Pancreas (tissue), 10 donors: ENCODE measurements at places on chromosomes 6 and 20.

- no peak for DNase-seq
Measured at GRCh38 chr6:110557199-110557598, 80.8 kb upstream of the SLC22A16 start.

- DNase-seq = no peak
Measured at GRCh38 chr6:7672066-7673062, 53.5 kb upstream of the BMP6 start.

- no peak for DNase-seq
Measured at GRCh38 chr20:5919626-5920544, 30.4 kb downstream of the TRMT6 start.

GRCh38 chr20:3248993-3249347 lies 10.0 kb upstream of the SLC4A11 start:
- no peak for DNase-seq
